Stimulated activated CD4-positive, alpha-beta T cell treated with anti-CD3 and anti-CD28 coated beads, Interleukin-12 subunit alpha, Interleukin-12 subunit beta, amount 100 ng/mL, for 4 hours (primary cell): ENCODE measurements at places on chromosomes 3 and 15.

GRCh38 chr3:191383124-191383523 is 52.8 kb upstream of the UTS2B start:
- no peak for DNase-seq

- no peak for DNase-seq
These were observed 25.3 kb downstream of the LOXL1 start for GRCh38 chr15:73951601-73952000.

DNA sequence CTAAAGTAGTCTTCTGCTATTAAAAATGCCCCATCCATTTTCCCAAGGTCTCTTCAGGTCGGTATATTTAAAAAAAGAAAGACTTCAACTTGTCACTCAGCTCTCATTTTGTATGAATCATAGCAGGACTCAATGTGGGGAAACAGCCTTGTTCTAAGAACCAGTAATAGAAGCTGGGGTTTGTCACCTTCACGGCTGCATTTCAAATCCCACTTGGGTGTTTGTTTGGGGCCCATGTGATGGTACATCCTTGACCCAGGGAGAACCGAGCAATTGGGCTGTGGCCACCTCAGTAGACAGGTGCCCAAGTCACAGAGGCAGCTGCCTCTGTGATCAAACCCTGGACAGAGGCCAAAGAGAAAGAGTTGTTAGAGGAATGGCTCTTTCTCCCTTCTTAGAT is 70.3 kb upstream of the ARL8B start:
- DNase-seq, result no peak

DNA sequence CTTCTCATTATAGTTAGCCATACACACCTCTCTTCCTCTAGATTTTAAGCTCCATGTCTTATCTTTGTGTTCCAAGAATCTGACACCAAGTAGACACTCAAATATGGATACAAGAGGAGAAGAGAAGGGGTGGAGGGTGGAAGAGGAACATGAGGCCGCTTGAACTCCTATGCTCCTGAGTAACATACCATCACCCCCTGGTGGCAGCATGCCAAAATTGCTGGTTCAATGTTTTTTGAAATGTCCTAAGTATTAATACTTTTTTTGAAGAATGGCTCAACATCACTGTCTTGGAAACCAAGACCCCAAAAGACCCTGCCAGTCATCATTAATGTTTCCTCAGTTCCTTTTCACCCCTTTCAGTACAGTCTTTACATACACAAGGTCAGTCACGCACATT is 71.8 kb upstream of the HACD2 start:
- DNase-seq, result no peak

DNA sequence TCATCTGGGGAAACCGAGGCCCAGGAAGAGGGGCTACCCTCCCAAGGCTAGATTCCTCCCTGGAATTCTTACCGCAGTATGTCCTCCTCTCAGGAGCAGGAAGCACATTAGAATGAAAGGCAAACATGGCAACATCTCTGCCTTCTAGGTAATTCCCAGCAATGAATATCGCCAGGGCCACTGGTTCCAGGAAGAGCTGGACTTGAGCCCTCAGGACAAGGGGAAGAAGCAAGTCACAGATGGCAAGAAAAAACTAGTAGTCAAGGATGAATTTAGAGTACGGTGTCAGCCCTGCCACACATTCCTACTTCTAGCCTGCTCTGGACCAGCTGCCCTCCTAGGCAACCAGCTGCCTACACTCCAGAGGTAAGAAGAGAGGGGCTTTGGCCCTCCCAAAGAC is 42.9 kb downstream of the MEGF11 start:
- DNase-seq, result no peak

DNA sequence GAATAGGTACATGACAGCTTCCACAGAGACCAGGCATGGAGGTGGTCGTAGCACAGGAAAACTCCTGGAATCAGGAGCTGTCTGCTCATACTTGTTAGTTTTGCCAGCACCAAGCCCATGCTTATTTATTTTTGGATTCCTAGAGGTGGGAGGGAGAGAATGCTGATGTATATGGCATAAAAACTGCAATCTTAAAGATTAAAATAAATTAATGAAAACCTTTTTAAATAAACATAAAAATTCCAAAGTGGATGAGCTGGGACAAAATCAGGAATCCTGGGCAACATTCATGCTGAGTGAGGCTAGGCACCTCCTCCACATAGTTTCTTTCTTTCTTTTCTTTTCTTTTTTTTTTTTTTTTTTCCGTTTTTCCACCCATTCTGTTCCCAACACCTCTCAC is 14.3 kb upstream of the BCL6 start:
- no peak for DNase-seq

DNA sequence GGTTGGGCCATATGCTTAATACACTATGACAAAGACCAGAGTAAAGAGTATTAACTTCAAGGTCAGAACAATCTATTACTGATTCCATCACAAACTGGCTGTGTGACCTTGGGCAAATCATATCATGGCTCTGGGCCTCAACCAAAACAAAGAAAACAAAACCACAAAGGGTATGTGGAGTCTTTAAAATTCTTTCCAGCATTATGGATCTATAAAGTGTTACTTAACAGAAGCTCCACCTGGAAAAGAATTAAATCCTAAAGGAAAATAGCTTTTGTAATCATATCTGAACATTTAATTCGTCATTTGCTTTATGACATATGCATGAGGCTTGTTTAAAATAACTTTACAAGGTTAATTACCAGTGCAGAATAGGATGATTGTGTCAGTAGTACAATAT is 265.5 kb downstream of the SATB1 start:
- no peak for DNase-seq

DNA sequence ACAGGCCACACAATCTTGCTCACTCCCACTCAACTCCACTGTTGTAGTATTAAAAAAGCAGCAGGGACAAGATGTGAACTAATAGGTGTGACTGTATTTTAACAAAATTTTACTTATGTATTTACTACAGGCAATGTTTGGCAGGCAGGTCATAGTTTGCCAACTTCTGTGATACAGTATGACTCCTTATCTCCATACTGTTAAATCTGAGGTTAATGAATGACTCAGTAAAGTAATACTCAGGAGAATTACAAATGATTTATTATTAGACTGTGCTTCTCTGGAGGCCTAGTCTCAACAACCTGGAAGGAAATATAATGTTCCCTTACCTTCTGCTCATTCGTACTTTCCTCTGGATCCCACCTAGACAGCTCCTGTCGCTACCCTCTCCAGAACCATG is 258.6 kb upstream of the KCNMB2 start:
- no peak for DNase-seq

DNA sequence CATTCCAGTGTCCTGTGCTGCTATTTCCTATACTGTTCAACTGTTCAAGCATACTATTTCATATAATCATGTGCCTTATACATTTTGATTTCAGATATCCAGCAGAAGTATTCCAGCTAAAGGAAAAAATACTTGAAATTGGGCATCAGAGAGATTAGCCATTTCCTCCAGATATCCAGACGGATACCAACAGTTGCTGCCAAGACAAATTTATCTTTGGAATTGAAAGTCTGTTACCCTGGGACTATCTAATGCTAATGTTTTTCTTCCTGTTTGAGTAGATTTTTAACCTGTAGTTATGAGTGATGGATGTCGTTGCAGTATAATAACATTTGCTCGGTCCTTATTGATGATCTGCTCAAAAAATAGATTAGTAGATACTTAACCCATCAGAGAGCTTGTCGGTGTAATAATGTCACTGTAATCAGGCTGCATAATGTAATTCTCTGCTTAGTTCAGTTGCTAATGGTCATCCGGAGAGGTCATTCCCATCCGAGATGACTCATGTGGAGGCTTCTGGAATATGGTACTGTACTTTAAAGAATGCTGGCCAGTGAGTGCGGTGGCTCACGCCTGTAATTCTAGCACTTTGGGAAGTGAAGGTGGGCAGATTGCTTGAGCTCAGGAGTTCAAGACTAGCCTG is 51.5 kb downstream of the TIMP4 start:
- no peak for DNase-seq

- DNase-seq, result no peak
These were observed 341 bp downstream of the HEXA start for GRCh38 chr15:72375501-72375845.

- DNase-seq, result no peak
These were observed 21.6 kb upstream of the MOBP start for GRCh38 chr3:39445927-39446326.
